Mucosa of descending colon (tissue), 3 donors: ENCODE measurements at places on chromosomes 12 and 14. TPM values are rescaled to one million over a fixed set of nuclear protein-coding genes. Genes with fewer than 3 reads are reported as not detected.

DNA sequence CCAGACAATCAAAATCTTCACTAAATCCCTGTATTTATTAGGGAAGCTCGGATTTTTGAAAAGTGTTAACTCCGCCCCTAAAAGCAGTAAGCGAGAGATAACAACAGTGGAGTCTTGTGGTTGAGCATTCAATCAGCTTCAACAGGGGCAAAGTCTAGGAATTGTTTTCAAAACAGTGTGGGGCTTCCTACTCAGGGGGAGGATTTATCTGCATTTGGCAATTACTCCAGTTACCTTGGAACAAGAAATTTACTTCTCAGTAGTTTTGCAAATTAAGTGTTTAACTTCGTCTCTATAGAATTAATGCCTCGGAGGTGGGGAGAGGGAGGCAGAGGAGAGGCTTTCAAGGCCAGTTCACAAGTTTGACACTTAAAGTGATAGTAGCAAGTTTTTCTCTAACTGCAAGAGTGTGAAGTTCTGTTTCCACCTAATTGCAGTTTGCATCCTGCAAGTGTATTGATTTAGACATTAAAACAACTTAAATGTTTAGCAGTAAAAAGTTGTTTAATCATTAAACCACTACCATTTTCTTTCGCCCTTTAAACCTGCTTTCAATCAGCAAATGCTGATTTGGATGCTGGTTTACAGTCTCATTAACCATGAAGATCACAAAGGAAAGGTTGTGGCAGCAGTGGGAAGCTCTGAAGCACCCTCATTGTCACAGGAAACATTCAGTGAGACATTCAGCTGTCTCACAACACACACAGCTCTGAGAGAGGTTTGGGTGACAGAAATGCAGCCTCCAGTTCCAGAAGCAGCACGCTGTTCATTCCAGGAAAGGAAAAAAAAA, 102.0 kb downstream of the HMGA2 start:
- DNase-seq, result no peak

DNA sequence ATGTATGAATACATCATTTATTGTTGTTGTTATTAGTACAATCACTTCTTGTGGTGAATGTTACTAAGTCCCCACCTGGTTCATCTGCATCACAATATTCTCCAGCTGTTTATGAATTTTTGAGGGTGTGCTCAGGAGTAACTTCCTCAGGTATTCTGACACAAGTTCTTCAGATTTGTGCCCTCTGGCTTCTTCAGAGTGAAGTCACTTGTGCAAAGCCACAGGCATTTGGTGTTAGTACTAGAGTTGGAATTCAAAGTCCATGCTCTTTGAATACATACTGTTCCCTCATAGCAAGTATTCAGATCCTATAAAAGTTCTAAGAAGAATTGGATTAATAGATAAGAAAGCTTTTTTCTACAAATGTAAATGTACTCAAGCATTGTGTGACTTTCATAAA, 150.3 kb upstream of the AVPR1A start:
- no peak for DNase-seq

GRCh38 chr14:21182166-21182565, 26.3 kb upstream of the OR5AU1 start:
- DNase-seq, result no peak

TTLL5 gene
- 51.0 TPM for total RNA-seq

GRCh38 chr12:98578821-98579220, 14.7 kb upstream of the SLC25A3 start:
- peak; percentile 26 for DNase-seq
